ENCODE measurements at places on chromosomes 11 and 22.

DNA sequence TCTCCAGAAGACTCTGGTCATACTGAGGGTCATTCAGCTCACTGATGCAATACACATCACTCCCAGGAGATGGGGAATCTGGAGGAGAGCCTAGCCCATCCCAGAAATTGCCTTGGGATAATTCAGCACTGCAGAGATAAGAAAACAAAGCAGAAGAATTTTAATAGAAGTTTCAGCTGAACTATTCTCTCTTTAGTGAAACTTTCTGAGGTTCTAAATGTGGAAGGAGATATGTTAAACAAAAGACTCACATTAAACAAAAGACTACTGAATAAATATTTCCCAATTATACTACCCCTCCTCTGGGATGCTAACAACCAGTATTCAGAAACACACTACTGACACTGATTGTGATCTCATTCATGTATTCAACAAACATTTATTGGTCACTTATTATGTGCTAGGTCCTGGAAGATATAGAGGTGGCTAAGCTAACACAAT lies 47.8 kb downstream of the C2CD3 start:
- DNase-seq = no peak

- DNase-seq = no peak
These were observed 20.3 kb downstream of the BMAL1 start for GRCh38 chr11:13297917-13298356.

DNA sequence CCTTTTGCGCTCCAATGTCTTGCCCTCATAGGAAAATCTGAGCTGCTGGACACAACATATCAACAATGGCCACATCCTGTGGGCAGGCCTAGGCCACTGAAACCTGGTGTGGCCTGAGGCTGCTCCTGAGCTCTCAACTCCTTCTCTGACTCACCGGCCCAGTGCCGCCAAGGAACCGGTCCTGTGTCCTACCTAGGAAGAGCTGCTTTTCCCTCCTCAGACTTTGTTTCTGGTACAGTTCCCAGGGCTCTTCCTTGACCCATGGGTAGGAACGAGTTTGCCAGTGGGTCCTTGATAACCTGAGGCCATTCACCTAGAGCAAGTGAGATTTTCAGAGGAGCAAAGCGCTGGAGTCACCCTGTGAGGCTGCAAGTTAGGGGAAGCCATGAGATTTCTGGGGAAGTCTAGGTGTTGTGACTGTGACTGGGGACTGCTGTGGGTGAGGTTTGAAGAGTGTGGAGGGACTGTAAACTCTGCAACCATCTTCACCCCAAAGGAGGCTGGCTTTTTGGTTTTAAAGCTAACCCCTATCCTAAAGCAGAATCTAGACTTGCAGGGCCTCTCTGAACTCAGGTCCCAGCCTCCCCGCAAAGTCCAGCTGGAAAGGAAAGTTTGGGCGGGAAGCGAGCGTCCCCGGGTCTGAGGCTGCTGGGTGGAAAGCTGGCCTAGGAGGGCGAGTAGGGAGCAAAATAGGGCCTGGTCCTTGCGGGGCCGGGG lies 12.0 kb upstream of the PAX6 start:
- DNase-seq = no peak

- DNase-seq = no peak
These were observed 38.1 kb upstream of the MUC5AC start for GRCh38 chr11:1119604-1120146.

- DNase-seq = no peak
These were observed 5.9 kb downstream of the TMEM134 start for GRCh38 chr11:67463186-67463585.

- DNase-seq = peak; percentile 1
These were observed 90.4 kb downstream of the CWC15 start for GRCh38 chr11:94882931-94883330.

- peak; percentile 92 for DNase-seq
These were observed 16.1 kb downstream of the BIK start for GRCh38 chr22:43126501-43127165.

GRCh38 chr22:21672107-21672629 lies 6.4 kb downstream of the PPIL2 start:
- no peak for DNase-seq

GRCh38 chr22:28465841-28466240 lies 213.8 kb downstream of the TTC28 start:
- no peak for DNase-seq

- no peak for DNase-seq
These were observed 15.1 kb downstream of the DGCR2 start for GRCh38 chr22:19106886-19107729.

DNA sequence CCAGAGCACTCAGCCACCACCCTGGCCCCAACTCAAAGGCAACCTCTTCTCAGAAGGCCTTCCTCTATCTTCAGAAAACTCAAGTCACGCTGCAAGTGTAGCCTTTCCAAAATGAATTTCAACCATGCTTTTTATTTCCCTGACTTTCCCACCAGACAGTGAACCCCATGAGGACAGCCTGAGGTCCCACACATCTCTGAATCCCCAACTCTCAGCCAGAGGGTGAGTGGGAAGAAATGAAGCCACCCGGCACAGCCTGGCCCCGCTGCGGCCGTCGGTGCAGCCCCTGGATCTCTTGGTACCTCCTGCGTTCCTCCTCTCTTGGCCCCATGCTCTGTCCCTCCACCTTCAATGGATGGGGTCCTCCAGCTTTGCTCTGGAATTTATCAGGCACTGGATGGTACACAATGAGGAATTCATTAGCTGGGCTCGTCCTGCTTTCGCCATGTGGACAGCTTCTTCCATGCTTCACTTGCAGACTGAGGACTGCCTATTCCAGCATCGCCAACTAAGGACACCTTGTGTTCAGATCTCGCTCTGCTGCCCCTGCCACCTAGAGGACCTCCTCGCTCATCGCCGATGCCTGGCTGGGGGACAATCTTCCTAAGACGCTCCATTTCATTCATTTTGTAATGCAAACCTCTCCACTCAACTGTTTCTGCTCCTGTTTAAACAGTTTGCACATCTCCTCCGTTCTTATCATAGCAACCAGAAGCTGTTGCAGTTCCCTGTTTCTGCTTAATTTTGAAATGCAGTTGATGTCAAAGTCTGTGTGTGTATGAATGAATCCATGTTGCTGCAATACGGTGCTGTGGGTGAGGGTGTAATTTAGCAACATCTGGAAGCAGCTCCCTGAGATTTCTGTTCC lies 672.1 kb downstream of the TBC1D22A start:
- DNase-seq = no peak

DNA sequence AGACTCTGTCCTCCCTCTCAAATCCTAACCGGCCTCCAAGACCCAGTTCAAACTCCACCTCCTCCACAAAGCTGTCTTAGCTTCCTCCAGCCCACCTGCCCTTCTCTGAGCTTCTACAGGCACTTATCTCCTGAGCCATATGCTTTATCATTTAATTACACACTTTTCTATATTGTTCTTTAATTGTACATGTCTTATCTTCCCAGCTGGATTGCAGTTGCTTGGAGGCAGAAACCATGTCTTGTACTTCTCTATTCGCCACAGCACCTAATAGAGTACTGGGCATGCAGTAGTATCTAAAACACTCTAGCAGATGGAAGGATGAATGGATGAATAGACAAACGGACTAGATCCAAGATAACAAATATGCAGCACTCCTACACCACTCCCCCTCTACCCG lies 11.3 kb downstream of the TRIM29 start:
- no peak for DNase-seq

- no peak for DNase-seq
These were observed 59.8 kb downstream of the WNT7B start for GRCh38 chr22:45917146-45917545.

- DNase-seq = no peak
These were observed 6.1 kb downstream of the WNT7B start for GRCh38 chr22:45970705-45971407.

- DNase-seq = no peak
These were observed 4.3 kb downstream of the SRRD start for GRCh38 chr22:26487996-26488395.

- DNase-seq = no peak
These were observed 42.1 kb downstream of the PAX6 start for GRCh38 chr11:31768749-31769640.

- peak; percentile 89 for DNase-seq
These were observed at the start of gene B4GALNT4 for GRCh38 chr11:369336-370018. Gene B4GALNT4, plus strand, starts transcription at chr11:369499. Its CDS starts 305 bp downstream, at chr11:369804.

GRCh38 chr11:129854232-129854805 lies 38.7 kb downstream of the TMEM45B start:
- no peak for DNase-seq

- no peak for DNase-seq
These were observed 703.7 kb downstream of the DLG2 start for GRCh38 chr11:84923489-84923888.

- peak; percentile 22 for DNase-seq
These were observed 442 bp downstream of the COPB1 start for GRCh38 chr11:14499178-14499559.

Measured in AG08396 (cell line).